Endothelial cell of umbilical vein (primary cell): ENCODE measurements at places on chromosomes 4 and X. TPM values are rescaled to one million over a fixed set of nuclear protein-coding genes. Genes with fewer than 3 reads are reported as not detected.

The WDR17 gene
- 0.42 TPM in 1 of 2 replicates, not detected in the other for total RNA-seq

The VEGFC gene
- total RNA-seq: 34.9 and 47.1 TPM in 2 replicates

The NSG1 gene
- 1.0 and 2.0 TPM in 2 replicates for total RNA-seq

The RASL11B gene
- total RNA-seq: not detected in 2 replicates

DNA sequence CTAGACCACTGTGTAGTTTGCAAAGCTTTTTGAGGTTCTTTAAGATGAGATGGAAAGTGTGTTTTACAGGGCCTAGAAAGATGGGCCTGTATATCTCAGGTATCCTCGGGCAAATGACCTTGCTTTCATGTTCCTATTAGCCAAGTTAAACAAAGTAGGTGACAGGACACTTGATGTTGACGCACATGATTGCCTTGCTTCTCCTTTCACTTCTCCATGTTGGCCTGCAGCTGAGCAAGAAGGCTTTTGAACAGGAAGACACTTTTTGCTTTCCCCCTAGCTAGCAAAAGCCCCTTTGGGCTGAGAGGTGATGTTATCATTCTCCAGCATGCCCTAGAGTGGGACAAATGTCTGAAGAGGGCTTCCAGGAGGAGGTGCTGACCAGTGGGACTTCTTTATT, 202.1 kb downstream of the GPC3 start:
- no peak for DNase-seq

DNA sequence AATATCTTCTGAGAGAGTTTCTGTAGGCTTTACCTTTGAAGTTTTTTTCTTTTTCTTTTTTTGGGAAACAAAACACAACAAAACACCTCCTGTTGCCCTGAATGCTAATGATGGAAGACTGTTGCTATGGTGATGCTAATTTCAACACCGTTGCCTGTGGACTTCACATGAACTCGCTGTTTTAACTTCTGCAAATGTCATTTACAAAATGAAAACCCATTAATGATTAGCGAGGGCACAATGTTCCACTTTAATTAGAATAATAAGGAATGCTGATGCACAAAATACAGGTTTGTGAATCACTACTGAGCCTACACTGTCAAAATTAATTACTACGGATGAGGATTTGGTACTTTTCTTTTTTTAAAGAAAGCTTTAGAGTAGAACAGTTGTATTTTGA, 227.1 kb upstream of the FTHL17 start:
- DNase-seq: no peak

DNA sequence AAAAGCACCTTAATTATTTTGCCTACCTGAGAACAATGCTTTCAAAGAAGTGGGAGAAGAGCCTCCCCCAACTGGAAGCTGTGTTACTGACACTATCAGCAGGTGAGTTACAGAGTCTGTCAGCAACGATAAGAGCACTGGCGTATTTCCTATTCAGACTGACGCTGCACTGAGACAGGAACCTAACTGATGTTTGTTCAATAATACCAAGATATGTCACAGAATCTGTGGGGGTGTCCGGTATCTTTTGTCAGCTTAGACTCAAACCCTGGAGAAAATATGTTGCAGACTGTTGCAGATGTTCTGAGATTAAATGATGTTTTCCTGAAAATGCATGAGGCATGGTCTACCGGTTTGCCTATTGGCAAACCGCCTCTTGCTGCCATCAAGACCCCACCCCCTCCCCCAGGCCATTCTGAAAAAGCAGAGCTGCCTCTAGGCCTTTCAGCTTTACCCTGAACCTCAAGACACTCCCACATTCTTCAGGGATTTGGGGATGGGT, 115.2 kb upstream of the KIT start:
- DNase-seq: no peak

GRCh38 chrX:2658585-2659292, 32.4 kb upstream of the CD99 start:
- no peak for DNase-seq

DNA sequence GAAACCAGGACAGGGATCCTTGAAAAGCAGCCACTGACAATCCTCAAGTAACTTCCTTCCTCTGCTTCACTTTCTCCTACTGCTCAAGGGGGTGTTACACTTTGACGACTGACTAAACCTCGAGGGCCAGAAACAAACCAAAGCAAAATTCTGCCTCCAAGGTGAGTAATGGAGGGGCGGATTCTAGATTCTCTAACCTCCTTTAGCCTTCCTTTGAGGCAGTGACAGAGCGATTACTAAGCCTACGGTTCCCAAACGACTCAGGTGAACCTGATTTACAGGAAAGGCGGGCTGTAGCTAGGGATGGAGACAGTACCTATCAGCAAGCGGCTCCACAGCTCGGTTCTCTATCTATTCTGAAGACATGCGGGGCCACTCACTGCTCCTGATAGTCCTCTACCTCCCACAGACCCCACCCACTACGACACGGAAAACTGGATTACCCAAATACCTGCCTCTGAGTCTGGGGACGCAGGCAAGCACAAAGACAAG, 487 bp downstream of the TBCK start:
- no peak for DNase-seq

DNA sequence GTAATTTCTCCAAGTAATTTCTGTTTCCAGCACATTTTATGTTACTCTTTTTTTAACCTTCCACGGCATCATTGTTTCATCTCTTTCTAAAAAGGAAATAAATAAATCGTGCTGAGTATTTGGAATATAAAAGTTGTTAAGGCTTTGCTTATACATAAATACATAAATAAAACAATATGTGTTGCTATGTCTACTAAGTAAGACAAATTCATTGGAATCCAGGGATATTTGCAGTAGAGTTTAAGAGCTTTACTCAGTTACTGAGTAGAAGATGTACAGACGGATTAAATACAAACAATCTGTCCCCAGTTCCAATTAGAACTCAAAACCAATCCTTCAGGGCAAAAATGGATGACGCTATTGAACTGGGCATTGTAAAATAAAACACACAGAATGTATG, 1.4 kb downstream of the ARHGAP24 start:
- DNase-seq: no peak

- no peak for DNase-seq
These were observed 5.3 kb downstream of the ARSF start for GRCh38 chrX:3046253-3047240.

GRCh38 chr4:25320773-25321172, 8.2 kb downstream of the ZCCHC4 start:
- DNase-seq: no peak

GRCh38 chrX:134741746-134742145, 83.5 kb upstream of the PLAC1 start:
- no peak for DNase-seq

DNA sequence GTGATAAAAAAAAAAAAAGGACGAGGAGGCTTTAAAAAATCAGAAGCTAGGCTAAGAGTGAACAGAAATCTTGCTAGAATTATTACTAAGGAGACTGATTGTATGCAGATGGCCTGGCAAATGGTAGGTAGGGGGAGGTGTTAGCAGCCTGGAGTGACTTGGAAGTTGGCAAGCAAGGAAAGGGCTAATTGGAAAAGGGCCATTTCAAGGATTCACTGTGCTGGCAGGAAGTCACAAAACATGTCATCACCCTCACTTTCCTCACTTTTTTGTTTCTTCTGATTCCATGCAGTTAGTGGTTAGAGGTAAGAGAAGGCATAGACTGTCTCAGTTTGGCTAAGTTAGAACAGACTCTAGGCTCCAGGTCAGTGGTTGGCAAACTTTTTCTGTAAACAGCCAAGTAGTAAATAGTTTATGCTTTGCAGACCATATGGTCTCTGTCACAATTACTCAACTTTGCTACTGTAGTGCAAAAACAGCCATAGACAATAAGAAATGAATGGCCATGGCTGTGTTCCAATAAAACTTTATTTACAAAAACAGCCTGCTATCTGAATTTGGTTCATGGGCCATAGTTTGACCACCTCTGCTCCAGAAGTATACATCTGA, 646.5 kb upstream of the ACTRT1 start:
- no peak for DNase-seq

DNA sequence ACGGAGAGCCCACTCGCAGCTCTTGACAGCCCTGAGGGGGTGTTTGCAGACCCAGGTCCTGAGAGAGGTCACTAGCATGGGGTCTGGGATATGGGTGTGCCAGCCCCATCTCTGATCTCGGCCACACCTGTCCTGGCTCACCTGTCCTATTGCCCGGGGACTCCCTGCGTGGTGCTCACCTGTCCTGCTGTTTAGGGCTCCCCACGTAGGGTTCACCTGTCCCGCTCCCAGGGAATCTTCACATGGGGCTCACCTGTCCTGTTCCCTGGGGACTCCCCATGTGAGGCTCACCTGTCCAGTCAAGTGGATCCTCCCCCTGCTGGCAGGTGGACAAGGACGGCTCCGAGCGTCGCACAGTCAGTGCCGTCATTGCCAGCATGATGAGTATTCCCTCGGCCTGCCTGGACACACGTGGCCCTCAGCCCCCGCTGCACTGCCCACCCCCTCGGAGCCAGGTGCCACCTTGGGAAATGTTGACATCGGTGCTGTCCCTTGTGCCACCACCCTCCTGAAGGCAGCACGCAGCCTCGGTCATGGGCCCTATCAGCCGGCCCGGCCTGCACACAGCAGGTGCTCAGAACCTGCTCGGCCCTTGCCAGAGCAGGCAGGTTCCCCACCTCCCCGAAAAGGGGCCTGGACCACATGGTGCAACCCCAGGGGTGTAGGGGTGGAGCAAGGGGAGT, 6.3 kb downstream of the SLC49A3 start:
- no peak for DNase-seq

DNA sequence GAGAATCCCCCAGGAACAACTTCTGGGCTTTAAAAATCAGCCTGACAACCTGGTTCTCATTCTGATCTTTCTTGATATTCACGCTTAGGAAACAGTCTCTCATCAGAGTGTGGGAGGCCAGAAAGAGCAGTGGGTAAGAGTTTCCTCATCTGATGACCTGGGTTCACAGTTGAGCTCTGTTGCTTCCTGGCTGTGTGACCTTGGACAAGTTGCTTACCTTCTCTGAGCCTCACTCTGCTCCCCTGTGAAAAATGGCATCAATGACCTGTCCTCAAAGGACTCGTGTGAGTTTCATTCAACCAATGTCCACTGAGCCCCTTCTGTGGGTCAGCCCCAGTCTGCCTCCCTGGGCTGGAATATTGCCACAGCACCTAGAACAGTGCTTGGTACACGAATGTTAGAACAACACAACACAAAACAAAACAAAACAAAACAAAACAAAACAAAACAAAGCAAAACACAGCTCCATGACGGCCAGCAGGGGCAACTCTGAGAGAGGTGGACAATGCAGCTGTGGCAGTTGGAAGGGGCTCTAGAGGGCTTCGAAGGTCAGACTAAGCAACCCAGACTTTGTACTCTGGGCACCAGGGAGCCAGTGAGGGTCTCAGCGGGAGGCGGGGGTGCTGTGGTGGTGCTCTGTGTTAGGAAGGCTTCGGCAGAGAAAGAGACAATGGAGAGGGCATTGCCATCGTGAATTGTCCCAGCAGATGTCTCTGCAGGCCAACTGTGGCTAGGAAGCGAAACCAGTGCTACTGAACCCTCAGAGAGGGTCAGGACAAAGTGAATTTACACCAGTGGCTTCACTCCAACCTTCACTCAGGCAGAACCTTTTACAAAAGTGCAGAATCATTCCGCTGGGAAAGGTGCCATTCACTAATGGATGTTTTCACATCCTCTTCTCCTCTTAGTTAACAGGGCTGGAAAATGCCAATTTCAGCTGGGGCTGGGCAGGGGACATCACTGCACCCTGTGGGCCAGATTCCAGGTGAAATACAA, 14.3 kb upstream of the C4orf50 start:
- DNase-seq: no peak

- no peak for DNase-seq
These were observed 198.6 kb upstream of the S100G start for GRCh38 chrX:16451334-16451733.

GRCh38 chr4:145805490-145805889, 125.5 kb downstream of the C4orf51 start:
- no peak for DNase-seq

- no peak for DNase-seq
These were observed 132.6 kb downstream of the GLUD2 start for GRCh38 chrX:121179972-121180371.

DNA sequence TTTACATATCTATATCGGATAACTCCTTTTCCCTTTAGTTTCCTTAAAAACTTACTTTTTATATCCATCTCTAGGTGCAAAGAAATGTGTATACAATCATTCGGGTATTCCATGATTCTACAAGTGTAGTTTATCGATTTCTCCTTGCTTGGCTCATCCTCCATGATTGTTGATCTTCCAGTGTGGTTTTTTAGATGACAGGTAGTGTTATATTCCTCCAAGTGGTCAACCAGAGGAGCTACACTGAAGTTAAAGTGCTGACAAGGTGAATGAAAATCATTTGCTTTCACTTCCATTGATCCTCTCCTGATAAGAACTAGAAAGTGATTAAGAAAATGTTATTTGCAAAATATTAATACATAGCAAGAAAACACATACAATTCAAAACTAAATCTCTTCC, 38.5 kb downstream of the TMEM156 start:
- no peak for DNase-seq

DNA sequence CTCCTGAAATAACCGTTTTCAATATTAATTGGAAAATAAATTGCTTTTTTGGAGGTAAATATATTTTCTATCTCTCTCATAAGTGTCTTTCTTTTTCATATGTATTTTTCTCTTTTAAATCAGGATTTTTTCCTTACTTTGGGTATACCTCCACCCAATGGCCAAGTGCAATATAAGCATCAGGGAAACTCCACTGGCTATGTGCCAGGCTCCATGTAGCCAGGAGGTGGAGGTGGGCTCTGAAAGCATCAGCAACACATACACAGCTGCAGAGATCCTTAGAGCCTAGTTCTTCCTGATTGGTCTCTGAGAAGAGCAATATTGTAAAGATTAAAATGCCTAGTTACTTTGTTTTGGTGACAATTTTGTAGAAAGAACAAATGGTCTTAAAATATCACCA, 3.4 kb downstream of the GABRA2 start:
- no peak for DNase-seq

DNA sequence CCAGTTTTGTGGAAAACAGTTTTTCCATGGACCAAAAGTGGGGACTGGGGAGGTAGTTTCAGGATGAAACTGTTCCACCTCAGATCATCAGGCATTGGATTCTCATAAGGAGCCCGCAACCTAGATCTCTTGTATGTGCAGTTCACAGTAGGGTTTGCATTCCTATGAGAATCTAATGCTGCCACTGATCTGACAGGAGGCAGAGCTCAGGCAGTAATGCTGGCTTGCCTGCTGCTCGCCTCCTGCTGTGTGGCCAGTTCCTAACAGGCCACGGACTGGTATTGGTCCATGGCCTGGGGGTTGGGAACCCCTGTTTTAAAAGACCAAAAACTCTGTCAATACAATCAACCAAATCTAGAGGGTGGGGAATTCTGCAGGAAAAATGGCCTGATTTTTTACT, 100.0 kb upstream of the EOLA2 start:
- DNase-seq: no peak

- peak; percentile 62 for DNase-seq
These were observed 2.2 kb downstream of the MAMLD1 start for GRCh38 chrX:150365051-150365989.

GRCh38 chrX:26262121-26262523, 46.2 kb downstream of the MAGEB5 start:
- peak; percentile 91 for DNase-seq

GRCh38 chr4:110003401-110004187, 90.9 kb downstream of the EGF start:
- no peak for DNase-seq

GRCh38 chrX:98289726-98290125, 1406.0 kb downstream of the RPA4 start:
- no peak for DNase-seq

- DNase-seq: no peak
These were observed 118.2 kb downstream of the ZNF827 start for GRCh38 chr4:145820407-145820806.
